ENCODE measurements at places on chromosomes 6 and 20.

- DNase-seq: no peak
Observed at GRCh38 chr20:45070932-45071632, 29.8 kb downstream of the KCNS1 start.

- no peak for DNase-seq
Observed at GRCh38 chr6:117558818-117559217, 43.5 kb downstream of the GOPC start.

- no peak for DNase-seq
Observed at GRCh38 chr6:4910037-4910760, 93.6 kb downstream of the RPP40 start.

DNA sequence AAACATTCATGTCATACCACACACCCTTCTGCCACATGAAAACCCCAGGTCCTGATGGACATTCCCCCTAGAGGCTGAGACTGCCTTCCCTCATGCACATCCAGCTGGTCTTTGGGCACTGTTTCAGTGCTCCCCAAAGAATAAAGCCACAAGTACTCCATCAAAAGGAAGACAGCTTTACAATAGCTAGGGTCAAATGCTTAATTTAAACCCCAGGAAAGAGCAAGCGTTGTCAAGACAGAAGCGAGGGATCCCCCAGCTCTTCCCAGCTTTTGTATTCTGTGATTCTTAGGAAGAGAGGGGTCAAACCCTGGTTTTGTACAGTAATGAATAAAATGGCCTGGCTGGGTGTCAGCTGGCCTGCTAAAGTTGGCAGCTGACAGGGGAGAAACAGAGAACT, 82.4 kb upstream of the IYD start:
- no peak for DNase-seq

GRCh38 chr6:3407840-3408239, 49.0 kb downstream of the SLC22A23 start:
- DNase-seq: no peak

GRCh38 chr6:159038914-159039884, 5.6 kb downstream of the TAGAP start:
- DNase-seq: no peak

GRCh38 chr6:34593701-34594100, 37.6 kb upstream of the SPDEF start:
- no peak for DNase-seq

DNA sequence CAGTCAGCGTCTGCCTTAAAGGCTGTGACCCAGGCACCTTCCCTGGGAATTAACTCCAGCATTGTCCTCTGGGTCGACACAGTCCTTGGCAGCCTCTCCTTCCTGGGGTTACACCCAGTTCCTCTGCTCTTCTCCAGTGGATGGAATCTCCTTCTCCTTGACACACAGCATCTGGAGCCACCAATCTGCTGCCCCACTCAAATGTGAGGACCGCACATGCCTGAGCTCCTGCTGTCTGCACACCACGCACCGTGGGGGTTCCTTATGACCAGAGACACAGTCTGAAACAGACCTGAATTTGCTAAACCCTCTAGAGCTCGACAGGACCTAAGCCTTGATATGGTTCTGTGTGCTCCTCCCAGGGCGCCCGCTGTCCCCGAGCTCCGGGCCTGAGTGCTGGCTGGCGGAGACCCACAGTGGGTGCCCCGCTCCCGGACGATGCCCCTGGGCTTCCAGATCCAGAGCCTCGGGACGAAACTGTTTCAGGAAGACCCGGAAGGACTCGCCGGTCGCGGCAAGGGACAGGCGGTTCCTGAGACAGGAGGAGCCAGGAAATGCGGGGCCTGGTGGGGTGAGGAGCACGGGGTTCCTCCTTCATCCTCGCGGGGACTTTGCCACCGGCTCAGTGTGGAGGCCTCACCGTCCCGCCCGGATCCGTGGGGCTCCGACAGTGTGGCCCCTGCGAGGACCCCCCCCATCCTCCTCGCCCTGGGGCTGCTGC, 2.5 kb upstream of the RAET1G start:
- DNase-seq: peak; percentile 27

- DNase-seq: no peak
Observed at GRCh38 chr6:154619146-154619545, 108.7 kb upstream of the CNKSR3 start.
